ENCODE measurements at places on chromosomes 16 and 17.

- DNase-seq: no peak
Observed at GRCh38 chr17:60134396-60135150, 15.2 kb upstream of the CA4 start.

DNA sequence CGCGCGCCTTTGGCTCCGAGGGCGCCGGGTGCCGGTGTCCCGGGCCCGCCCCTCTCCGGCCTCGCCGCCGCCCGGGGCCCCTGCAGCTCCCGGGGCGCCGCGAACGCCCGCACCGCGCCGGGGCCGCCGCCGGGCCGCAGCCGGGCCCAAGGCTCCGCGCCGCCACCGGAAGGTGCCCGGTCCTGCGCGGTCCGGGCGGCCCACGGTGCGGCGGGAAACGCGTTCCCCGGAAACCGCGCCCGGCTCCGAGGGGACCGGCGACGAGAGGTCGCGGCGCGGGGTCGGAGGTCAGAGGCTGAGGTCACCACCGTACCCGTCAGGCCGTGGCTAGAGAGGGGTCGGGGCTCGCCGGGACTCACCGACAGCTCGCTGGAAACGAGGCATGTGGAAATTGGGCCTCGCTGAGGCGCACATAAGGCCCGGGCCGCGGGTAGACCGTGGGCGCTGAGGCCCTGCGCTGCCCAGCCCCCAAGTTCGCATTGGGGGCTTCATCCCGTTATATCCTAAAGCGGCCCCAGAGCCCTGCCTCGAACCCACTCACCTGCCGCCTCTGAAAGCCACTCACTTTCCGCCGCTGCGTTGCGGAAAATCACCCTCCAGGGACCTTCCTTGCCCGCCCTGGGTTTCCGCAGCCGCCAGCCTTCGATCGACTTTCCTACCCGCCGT, at the start of gene DUS1L:
TSS of gene DUS1L (minus strand) at position 167 of the 666 bp plus-strand sequence. CDS start 745 bp downstream, outside the sequence.
- DNase-seq: no peak

DNA sequence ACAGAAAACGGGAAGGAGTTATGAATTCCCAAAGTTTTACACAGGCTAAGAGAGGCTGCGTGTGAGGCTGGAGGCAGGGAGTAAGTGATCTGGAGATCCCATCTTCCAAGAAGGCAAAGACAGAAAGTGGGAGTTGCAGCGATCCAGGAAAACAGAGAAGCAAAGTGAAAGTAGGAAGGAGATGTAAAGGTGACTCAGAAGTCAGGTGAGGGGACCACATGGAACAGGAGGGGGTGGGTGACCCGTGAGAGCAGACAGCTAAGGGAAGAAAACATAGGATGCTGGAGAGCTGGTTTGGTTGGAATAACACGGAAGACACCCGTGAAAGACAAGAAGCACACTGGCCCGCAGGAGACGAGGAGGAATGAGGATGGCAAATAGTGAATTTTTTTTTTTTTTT, 1.3 kb downstream of the ALOX12 start:
- DNase-seq: no peak

DNA sequence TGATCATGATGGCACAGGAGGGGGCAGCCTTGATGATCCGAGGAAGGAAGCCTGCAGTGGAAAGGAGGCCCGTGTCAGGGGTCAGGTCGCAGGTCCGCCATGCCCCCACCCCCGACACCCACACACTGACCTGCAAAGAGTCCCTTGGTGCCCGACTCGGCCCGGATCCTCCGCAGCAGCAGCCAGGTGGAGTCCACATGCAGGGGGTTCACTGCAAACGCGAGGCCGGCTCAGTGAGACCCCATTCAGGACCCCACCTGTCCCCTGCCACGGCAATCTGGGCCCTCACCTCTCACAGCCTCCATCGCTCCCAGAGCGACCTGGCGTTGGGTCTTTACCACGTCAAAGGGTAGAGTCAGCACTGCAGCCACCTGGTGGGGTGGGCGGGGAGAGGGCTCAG, 4.6 kb downstream of the SLC25A39 start:
- no peak for DNase-seq

DNA sequence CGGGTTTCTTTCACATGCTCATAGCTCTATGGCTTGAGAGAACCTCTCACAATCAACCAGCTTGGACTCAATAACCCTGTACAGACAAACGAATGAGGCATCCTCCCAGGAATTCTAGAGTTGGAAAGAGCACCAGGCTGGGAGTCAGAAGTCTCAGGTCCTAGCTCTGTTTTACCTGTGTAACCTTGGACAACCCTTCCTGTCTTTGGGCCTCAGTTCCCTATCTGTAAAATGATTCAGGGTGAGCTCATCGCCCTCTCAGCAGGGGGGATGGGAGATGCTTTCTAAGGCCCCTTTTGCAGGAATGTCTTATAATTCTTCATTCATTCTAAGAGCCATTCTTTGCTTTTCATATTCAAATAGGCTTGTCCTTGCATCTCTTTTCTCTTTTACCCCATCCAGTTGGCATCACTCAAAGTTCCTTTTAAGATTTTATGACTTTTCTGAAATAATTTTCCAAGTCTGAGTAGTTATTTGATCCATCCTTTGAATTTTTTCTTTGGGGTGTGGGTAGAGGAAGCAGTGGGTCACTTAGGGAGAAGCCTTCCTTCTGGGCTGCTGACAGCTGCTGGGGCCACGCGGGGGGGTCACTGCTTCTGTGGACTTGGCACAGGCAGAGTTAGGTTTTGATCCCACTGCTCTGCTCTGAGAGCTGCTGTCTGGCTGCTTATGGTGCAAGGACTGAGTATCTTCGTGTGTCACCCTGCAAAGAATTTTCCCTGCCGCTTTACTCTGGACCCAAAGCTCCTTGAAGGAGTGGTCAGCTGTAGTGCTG, 102.7 kb downstream of the UTP18 start:
- no peak for DNase-seq

GRCh38 chr17:72064606-72065193, 56.1 kb upstream of the SOX9 start:
- DNase-seq: no peak

- no peak for DNase-seq
Observed at GRCh38 chr17:66240013-66240412, 10.8 kb upstream of the APOH start.

- DNase-seq: no peak
Observed at GRCh38 chr16:78515421-78515820, 416.0 kb downstream of the WWOX start.

DNA sequence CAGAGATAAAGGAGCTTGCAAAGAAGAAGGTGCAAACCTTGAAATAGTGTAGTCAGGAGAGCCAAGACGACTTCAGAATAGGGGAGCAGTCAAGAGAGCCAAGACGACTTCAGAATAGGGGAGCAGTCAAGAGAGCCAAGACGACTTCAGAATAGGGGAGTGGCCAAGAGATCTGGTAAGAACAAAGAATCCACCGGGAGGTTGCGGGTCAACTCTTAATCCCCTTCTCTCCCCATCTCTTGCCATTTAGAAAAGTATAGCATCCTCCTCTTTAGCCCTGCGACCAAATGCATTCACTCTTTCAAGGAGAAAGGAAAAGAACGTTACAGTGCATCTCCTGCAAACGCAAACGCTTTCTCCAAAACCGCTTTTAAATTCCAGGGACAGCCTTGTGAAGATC, 713 bp downstream of the KNOP1 start:
- DNase-seq: no peak

DNA sequence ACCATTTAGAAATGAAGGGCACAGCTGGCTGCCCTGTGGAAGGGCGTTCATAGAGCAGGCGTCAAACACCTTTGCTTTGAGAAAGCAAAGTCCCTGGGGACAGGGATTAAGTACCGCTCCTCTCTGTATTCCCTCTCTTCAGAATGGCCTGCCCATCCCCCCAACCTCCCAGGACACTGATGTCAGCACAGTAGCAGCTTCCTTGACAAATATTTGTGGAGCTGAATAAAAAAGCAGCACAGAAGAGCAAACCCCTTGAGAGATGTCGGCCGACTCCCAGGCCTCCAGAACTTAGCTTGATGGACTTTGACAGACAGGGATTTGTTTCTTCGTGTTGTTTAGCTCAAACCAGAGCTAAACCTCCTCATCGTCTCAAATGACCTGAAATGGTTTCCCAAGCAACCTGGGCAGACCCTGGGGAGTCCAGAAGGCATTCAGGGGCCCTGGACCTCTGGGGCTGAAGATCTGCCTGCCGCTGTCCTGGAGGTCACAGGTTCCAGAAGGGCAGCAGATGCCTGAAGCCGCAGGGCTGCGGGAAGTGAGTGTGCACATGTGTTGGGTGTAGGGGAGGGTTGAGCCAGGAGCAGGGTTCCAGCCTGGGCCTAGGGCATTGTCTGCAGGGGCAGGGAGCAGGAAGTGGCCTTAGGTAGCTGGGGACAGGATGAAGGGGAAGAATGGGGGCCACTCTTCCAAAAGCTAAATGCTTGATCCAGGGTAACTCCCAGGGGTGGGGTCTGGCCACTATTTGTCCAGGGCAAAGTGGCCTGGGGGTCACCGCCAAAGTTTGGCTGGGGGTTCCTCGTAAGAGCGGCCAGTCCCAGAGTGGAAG, 42.3 kb upstream of the NKD1 start:
- DNase-seq: no peak

DNA sequence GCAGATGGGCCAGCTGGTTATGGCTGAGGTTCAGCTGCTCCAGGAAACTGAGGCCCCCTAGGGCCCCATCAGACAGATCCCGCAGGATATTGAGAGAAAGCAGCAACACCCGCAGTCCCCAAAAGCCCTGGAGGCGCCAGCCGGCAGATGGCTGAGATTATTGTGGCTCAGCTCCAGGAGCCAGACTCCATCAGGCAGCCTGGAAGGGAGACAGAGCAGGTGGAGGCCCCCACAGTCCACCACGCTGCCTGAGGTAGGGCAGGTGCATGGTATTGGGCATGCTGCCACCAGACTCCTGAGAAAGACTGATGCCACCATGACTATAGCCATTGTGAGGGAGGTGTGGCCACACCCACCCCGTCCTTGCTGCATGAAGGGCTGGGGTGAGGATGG, 9.5 kb upstream of the TMEM101 start:
- DNase-seq: no peak

GRCh38 chr17:83136931-83137330, 57.5 kb downstream of the METRNL start:
- no peak for DNase-seq

GRCh38 chr16:84907575-84907974, 87.8 kb downstream of the CRISPLD2 start:
- peak; percentile 55 for DNase-seq

- no peak for DNase-seq
Observed at GRCh38 chr16:75282466-75283281, 31.2 kb upstream of the BCAR1 start.

DNA sequence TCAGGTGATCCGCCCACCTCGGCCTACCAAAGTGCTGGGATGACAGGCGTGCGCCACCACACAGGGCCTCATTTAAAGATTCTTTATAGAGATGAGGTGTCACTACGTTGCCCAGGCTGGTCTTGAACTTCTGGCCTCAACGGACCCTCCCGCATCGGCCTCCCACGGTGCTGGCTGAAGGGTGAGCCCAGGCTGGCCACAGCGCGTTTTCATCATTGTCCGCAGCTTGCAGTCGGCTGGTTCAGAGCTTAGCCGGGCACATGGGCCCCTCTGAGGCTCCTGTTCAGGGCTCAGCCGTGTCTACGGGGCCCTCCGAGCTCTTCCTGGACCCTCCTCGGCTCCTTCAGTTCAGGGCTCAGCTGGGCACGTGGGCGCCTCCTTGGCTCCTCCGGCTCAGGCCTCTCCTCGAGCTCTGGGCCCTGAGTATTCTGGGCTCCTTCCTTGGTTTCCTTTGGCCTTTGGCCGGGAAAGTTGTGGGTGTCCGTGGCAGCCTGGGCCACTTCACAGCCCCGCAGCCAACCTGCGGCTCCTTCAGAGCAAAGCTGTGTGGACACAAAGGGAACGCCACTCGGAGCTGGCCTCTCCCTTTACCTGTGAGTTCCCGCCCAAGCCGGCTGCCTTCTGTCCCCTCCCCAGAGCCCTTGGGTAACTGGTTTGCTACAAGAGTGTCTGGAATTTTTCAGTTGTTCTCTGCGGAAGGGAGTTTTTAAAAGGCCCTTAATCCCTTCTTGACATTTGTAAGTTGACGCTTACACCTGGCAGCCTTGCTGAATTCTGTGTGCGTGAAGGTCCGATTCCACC, 1.2 kb upstream of the MSLN start:
- DNase-seq: no peak

DNA sequence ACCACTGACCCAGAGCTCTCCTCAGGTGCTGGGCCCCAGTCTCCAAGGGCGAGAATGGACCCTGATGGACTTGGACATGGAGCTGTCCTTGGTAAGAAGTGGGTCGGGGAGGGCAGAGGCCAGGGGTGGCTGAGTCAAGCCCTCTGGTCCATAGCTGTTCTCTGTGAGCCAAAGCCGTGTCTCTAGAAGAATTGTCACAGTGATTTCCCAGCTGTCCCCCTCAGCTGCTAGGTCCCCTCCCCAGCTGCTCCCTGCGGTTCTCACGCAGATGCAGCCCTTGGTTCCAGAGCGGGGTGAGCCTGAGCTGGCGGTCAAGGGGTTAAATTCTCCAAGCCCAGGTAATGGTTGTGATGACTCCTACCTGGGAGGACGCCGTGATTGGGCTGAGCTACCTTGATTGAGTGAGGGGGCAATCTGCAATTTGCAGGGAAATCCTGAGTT, 1.3 kb upstream of the NOL3 start:
- DNase-seq: no peak

Data from AG09309 (cell line).